ENCODE measurements at places on chromosomes 13 and 19.

DNA sequence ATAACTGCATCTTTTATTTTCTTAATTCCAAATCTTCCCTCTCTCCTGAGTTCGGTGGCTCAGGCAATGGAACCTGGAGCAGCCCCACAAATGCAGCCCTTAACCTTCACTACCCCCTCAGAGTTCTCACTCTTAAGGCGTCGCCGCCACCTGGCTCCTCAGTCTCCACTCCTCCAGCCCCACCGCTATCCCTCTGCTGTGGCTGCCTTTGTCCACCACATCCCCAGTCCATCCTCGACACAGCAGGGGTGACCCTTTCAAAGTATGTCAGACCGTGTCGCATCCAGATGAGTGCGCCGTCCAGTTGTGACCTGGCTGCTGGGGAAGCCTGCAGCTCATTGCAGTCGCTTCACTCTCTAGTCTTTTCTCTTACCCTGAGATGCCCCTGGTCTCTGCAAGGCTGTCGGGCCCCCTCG lies 1.0 kb downstream of the SPPL2B start:
- DNase-seq: no peak

DNA sequence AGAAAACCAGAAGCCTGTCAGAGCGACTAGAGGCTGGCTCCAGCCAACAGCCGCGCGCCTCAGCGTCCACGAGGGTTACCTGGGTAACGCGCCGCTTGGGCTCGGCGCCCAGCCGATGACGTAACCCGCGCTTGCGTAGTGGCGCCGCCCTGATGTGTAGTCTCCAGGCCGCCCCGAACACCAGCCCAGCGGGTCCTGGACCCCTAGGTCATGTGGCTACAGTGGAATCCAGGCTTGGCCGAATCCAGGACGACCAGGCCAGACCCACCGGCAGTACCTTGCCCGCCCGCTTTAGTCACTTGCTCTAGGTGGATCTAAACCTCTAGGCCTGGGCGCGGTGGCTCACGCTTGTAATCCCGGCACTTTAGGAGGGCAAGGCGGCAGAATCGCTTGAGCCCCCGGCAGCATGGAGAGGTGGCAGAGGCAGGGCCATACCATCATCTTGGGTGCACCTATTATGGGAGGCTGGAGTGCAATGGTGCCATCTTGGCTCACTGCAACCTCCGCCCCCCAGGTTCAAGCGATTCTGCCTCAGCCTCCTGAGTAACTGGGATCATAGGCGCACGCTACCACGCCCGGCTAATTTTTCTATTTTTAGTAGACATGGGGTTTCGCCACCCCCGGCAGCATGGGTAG lies 7.2 kb upstream of the ZNF606 start:
- peak; percentile 54 for DNase-seq

GRCh38 chr19:41956621-41957020 lies 2.5 kb downstream of the RABAC1 start:
- DNase-seq: no peak

DNA sequence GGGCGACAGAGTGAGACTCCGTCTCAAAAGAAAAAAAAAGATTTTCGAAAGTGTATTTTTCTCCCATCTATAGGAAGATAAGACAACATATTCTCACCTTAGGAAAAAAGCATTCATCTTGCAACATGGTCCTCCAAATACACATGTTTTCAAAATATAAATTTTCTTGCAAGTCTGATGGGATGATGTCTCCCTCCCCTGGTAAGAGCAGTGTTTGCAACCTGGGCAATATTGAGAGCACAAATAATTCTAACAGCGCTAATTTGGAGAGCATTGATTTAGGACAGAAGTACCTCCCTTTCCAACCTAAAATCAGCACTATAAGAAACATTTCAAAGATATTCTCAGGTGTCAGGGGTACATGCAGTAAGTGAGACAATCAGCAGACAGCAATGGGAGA lies 61.0 kb upstream of the SHISA2 start:
- DNase-seq: peak; percentile 1

DNA sequence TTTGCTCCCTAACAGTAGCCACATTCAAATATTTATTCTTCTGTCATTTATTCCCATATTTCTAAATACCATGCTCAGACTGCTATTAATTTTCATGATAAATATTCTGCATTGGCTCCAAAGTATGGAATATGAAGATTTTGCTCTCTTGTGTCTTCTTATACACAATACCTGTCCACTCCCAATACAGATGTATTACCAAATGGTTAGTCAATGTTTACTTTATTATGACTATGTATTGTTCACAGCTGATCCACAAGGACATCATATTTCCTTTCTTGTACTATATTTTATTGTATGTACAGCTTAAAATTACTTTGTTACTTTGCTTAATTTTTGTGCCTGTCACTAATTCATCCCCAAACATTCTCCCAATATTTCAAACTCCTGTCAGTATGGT lies 322.3 kb downstream of the OXGR1 start:
- DNase-seq: no peak

All from renal cortical epithelial cell (primary cell).